ENCODE measurements at places on chromosomes 1 and 21.

GRCh38 chr1:43250351-43250761 is 19.4 kb upstream of the TMEM125 start:
- DNase-seq: no peak

DNA sequence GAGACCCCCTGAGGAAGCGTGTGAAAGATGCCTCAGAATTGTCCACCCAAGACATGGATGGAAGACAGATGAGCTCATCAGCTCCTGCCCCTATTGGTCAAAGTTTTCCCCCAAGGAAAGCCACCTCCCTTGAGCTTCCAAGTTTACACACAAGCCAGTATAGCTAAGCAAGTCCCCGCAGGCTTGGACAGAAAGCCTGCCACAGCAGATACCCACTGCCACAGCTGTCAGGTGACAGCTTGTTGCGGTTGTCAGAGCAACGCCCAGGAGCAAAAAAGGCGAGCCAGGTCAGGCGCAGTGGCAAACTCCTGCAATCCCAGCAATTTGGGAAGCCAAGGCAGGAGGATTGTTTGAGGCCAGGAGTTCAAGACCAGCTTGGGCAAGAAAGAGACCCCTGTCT is 60.9 kb upstream of the IFNAR2 start:
- DNase-seq: no peak

DNA sequence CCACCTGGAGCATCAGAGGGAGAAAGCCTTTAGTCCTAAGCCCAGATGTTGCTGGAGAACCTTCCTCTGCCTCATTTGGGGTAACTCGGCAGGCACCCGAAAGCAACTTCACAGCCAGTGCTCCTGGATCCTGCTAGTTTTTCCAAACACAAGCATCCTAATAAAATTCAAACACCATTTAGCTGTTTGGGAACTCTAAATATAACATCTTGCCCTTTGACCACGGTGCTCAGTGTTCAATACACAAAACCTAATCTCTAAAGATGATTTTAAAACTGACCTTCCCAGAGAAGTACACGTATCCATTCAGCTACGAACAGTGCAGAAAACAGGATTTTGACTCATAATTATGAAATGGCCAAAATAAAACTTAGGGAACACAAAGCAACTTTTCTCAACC is 40.3 kb downstream of the PROX1 start:
- DNase-seq: no peak

DNA sequence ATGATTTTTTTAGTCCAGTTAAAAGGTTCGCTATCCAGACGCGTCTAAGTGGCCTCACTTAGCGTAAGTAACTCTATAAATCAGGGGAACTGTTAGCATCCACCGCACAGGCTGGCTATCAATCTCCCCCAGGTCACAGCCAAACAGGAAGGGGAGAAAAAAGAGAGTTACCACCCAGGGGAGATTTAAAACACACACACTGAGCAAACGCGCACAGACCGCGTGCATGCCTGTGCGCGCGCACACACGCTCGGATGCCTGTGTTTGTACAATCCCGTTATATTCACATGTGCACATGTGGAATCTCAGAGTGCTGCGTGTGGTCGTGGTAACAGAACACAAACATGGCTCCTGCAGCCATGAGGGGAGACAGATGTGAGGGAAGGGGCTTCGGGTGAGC is 125.4 kb downstream of the CASZ1 start:
- no peak for DNase-seq

GRCh38 chr21:28727809-28728208 is 264.9 kb downstream of the LTN1 start:
- DNase-seq: no peak

DNA sequence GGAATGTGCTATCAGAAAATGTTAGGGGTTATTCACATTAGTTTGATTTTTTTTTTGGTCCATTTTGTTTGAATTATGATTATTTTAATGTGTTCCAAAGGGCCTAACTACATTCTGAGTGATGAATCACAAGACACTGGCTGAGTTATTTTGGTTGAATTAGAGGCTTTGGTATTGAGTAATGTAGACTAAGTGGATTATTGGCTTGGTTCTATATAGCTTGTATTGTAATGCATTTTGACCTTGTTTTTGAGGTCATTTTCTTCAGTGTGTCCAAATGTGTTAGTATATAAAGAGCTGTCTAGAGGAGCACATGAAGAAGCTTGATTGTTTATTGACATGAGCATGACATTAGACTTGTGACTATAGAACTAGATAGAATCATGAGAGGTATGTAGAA is 3.4 kb downstream of the ZNF326 start:
- no peak for DNase-seq

DNA sequence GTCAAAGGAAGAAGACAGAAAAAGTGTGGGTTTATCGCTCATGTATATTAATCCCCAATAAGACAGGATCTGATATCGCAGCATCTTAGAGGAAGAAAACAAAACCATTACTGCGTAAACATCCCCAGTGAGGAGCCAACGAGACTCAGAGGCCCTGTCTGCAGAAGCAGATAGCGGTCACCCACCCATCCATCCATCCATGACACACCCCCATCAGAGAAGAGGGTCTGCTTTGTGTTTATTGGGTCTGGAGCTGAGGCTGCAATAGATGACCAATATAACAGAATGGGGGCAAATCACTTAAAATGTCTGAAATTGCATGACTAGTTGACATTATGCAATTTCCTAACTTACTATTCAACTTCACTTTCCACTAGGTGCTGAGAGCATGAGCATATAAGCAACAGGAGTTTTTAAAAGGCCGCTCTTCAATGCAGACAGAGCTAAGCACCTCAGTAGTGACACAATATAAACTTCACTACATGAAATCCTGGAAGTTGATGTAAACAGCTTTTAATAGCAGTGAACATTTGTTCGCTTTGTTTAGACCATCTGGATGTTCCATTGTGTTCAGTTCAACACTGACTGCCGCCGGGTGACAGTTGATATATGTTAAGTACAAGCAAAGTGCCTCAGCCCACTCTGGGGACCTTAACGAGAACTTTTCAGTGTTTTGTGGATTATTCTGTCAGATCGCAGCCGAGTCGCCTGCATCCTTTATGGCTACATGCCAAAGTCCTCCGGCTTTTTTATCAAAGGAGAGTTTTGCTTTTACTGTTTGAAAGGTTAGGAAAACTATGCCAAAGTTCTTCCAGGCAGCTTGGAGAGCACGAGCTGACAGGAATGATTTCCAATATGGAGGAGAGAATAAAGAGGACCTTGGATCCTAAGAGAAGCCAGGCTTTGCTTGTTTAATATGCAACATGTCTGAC is 167.5 kb downstream of the ZNF281 start:
- peak; percentile 83 for DNase-seq

DNA sequence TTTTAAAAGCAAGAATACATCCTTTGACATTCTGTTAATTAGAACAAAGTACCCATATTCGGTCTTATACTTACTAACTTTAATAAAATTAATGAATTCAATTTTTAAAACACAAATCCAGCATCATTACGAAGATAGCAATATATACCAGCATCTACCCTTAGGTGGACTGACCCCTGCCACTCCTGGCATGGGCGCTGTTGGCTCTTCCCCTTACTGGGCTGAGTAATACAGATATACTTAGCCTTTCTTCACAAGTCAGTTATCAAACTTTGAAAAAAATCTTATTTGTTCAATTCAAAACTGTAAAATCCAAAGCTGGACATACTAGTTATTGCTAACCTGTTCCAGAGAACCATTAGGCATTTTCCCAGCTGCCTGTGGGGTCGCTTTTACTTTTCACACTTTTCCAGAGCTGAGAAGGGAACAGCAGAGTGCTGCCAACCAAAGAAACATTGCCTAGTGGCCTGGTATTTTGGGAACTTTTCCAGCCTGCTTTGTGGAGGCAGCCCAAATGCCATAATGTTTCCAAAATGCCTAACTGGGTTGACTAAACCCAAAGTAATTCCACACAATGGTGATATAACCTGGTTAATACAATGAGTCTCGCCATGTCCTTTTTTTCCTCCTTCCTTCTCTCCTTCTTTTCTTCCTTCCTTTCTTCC is 424.7 kb upstream of the ADGRL2 start:
- no peak for DNase-seq

GRCh38 chr1:106768077-106768476 is 288.4 kb upstream of the PRMT6 start:
- DNase-seq: no peak

- no peak for DNase-seq
Measured at GRCh38 chr1:156809711-156810366, 6.8 kb downstream of the SH2D2A start.

DNA sequence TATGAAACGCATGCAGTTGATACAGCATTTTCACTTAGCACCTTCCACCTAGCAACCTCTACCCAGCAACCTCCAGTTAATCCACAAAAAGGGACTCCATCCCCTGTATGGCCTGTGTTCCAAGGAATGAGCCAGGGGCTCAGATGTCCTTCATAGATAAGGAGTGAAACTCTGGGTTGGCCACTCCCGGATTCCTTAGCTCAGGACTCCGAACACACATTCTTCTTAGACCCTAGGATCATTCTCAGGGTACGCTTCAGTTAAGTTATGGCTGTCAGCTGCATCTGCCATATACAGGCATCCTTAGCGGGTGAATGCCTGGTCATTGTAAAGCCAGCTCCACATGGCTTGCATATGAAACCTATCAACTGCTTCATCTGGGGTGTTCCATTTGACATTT is 15.9 kb upstream of the IFI6 start:
- no peak for DNase-seq

DNA sequence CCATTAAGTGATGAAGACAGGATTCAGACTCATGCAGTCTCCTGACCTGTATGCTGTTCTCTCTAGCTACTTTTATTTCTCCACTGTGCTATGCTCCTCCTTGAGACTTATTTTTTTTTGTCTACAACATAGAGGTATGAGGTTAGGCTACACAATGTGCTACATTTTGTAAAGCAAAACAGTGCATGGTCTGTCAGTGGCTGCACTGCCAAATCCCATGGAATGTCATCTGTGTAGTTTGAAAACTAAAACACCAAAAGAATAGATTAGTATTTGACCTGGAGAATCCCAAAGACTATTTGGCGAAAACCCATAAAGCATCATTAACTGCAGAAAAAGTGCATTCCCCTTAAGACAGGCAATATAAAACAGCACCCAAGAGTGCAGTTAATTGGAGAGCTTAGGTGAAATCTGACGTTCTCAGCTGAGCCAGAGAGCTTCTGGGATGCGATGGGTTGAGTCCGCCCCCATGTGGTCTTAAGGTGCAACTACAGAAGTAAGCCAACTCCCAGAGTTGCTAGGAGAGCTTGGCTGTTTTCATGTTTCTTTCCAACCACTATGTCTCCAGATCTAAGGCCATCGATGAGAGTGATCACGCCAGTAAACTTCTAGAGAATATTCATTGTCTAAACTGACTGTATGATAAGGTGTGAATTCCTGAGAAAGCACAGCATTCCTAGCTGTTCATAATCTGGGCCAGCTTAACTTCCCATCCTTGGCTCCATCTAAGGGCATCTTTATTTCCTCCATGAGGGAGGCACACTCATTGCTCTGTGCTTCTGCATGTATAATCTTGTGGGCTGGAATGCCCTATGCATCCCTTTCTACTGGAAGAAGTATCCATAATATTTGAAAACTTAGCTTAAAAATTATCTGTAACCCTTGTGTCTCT is 20.7 kb upstream of the CYP2J2 start:
- no peak for DNase-seq

GRCh38 chr21:44972821-44973220 is 33.0 kb downstream of the SLX9 start:
- no peak for DNase-seq

GRCh38 chr1:39494671-39495410 is 3.4 kb downstream of the BMP8A start:
- no peak for DNase-seq

GRCh38 chr1:78415165-78415564 is 75.6 kb upstream of the PTGFR start:
- DNase-seq: no peak

DNA sequence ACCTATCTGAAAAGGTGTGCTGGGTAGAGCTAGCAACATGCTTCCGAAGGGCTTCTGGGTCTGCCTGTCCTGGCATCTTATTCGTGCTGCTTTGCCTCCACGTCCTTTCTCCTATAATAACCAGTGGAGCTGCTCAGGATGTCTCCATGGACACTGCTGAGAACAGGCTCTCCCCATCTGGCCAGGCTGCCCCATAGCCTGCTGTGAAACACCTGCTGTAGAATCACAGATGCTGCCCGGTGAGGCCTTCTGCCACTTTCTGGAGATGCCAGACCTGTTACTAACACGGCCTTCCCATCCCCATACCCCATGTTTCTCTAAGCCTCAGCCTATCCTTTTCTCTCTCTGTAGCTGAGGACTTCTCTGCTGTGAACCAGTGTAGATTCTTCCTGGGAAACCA is 120.5 kb downstream of the IER5 start:
- DNase-seq: peak; percentile 70

GRCh38 chr1:31786366-31787060 is 22.4 kb upstream of the ADGRB2 start:
- no peak for DNase-seq

Data from NCI-H524 treated with DMSO at 0.1 percent for 48 hours (cell line).